CD4-positive, alpha-beta memory T cell (primary cell): ENCODE measurements at places on chromosomes 7 and 10. TPM values are rescaled to one million over a fixed set of nuclear protein-coding genes. Genes with fewer than 3 reads are reported as not detected.

DNA sequence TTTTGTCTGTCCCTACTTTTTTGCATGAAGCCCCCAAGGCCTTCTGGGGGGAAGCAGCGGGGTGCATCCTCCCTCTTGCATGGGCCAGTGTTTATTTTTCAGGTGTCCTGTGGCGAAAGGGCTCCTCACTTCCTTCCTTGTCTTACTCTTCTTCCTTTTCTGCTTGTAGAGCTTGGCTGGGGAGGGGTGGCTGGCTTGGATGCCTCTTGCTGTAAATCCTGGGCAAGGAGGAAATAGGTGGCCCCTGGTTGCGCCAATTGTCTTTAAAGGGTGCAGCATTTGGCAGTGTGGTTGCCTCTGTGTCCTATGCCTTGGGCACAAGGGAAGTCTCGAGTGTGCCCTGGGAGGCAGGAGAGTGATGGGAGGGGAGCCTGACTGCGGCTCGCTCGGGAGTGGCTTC, 95.0 kb downstream of the SH2D4B start:
- H3K27me3 ChIP-seq: no peaks in the 10 kb centered on the region
- no peaks in the 10 kb centered on the region for H3K36me3 ChIP-seq
- no peak overlapping the region for H3K4me3 ChIP-seq
- no peak overlapping the region for H3K27ac ChIP-seq
- H3K4me1 ChIP-seq: no peaks in the 10 kb centered on the region

DNA sequence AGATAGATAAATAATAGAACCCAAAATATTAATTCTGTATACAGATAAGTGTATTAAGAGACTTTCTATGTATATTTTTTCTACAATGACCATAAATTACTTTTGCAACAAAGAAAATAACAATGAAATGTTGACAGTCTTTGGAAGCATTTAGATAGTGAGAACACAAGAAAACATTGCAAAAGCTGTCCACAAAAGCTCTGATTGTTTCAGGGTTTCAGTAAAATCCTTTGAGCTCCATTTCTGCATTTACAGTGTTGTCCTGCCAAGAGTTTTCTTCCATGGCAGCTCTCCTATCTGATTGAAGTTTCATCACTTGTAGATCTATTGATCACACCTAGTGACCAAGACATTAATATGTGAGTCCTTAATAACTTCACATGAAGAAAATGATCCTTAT, 321.8 kb downstream of the GPR37 start:
- no peak overlapping the region for H3K27ac ChIP-seq
- H3K4me1 ChIP-seq: no peaks in the 10 kb centered on the region
- H3K27me3 ChIP-seq: no peaks in the 10 kb centered on the region
- no peak overlapping the region for H3K4me3 ChIP-seq
- H3K36me3 ChIP-seq: no peaks in the 10 kb centered on the region

Gene ASB13
- 18.5 TPM for total RNA-seq

Gene LMBR1
- 73.9 TPM for total RNA-seq

Gene ZSWIM8
- 93.3 TPM for total RNA-seq
